NCI-H1694 (cell line): ENCODE measurements at places on chromosomes 1 and 21.

- no peak for DNase-seq
Measured at GRCh38 chr21:36254106-36254941, 65.7 kb upstream of the MORC3 start.

DNA sequence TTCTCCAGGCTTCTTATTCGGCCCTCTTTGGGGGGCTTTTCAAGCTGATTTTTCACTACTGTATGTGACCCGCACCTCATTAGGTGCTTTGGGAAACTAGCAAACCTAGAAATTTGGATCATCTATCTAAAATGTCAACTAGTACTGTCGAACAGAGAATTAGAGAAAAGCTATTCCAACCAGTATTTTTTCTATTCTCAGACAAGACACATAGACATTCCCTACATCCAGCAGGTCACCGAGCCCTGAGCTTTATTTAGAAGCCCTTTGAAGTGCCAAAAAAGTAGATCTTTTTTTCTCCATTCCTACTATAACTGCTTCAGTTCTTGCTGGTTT lies 310 bp upstream of the SSR2 start:
- DNase-seq: no peak

DNA sequence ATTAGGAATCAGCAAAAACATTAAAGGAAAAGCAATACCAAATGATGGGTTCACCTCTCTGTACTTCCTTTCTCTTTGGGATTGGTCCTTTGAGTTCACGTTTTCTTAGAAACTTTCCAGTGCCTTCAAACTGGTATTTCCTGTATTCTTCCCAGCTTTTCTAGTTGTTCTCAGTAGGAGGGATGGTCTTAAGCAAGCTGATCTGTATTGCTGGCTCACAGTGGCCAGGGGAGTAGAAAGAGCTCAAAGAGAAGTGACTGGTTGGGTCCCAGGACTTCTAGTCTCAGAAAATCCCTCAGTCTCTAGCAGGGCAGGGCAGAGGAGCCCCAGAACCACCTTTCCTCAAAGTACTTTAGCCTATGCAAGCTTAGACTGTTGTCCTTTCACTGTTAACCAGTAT lies 10.1 kb upstream of the USP24 start:
- DNase-seq: no peak

GRCh38 chr1:171455967-171456366 lies 29.4 kb upstream of the PRRC2C start:
- DNase-seq: no peak

- no peak for DNase-seq
Measured at GRCh38 chr1:202306535-202307345, 35.0 kb downstream of the UBE2T start.

DNA sequence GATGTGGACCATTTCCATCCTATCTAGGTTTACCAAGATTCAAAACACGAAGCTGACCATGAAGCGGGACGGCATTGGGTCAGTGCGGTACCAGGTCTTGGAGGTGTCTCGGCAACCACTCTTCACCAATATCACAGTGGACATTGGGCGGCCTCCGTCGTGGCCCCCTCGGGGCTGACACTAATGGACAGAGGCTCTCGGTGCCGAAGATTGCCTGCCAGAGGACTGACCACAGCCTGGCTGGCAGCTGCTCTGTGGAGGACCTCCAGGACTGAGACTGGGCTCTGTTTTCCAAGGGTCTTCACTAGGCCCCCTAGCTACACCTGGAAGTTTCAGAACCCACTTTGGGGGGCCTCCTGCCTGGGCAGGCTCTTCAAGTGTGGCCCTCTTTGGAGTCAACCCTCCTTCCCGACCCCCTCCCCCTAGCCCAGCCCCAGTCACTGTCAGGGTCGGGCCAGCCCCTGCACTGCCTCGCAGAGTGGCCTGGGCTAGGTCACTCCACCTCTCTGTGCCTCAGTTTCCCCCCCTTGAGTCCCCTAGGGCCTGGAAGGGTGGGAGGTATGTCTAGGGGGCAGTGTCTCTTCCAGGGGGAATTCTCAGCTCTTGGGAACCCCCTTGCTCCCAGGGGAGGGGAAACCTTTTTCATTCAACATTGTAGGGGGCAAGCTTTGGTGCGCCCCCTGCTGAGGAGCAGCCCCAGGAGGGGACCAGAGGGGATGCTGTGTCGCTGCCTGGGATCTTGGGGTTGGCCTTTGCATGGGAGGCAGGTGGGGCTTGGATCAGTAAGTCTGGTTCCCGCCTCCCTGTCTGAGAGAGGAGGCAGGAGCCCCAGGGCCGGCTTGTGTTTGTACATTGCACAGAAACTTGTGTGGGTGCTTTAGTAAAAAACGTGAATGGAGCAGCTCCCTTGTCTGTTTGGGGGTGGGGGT lies 864 bp upstream of the CCDC24 start:
- DNase-seq: no peak

DNA sequence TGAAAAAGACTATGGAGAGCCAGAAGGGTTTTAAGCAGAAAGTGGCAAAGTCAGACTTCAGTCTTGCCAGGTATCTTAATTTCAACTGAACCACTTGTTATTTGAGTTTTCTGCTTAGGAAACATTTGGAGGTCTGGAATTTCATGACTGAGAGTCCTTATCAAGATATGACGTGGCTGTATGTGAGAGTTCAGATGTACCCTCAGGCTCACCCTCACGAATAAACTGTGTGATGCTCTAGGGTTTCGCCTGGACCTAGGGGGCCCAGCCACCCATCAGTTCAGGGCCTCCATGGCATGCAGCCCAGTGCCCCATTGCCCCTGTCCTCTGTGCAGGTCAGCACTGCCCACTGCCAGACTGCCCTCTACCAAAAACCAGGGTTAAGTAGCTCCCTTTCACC lies 30.6 kb upstream of the TADA1 start:
- DNase-seq: no peak

DNA sequence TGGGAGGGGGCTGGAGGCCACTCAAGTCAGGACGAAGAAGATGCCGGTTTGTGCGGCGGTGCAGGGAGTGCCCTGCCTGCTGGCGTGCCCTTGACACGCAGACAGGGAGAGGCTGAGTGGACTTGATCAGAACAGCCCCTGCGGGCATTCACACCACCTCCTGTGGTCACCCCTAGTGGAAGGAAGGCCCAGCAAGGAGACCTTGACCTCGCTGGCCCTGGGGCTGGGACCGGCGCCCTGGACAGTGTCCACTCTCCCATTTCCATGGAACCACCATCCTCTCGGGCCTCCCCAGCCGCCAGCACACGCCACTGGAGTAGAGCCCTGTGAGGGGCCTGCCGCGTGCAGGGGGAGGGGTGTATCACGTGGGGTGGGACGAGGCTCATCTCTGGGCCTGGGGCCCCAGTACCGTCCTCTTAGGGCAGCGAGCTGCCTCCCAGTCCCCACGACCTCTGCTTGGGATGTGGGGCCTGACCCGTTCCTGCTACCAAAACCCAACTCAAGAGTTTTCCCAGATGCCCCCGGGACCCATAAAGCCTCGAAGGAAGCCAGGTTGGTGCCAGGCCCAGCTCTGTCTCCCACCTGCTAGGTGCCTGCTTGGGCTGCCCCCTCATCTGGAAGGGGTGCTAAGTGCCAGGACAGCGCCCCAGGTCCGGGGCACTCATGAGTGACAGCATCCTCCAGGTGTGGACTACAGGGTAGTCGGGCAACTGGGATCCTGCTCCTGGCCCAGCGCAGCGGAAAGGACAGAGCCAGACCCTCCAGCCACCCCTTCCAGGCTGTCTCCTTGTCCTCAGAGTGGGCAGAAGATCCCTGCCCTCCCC lies 62.8 kb downstream of the SLX9 start:
- no peak for DNase-seq

- no peak for DNase-seq
Measured at GRCh38 chr1:189036628-189037027, 1441.0 kb downstream of the BRINP3 start.

DNA sequence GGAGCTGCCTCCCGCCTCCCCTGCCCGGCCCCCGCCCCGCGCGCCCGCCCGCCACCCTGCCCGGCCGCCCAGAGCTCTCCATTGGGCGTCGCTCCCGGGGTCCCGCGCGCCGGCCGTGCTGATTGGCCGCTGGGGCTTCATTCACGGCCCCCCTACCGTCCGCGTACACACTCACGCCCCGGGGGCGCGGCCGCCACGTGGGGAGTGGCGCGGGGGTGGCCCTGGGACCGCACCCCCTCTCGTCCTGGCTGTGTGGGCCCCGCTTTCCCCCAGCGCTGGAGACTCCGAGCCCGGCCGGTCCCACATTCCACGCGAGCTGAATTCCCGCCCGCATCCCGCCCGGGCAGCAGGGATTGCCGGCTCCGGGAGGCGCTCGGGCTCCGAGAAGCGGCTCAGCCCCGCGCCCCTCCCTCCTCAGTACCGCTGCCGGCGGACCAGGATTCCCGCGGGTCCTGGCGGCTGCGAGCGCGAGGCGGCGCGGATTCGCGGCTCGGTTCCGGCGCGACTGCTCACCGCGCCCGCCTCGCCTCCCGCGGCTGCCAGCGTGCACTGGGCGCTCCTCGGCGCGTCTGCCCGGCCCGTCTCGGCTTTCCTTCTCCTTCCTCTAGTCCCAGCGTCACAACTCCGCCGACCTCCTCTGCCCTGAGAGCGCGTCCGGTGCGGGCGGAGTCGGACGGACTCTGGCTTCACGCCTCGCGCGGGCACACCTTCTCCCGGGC lies 450 bp upstream of the POU3F1 start:
- DNase-seq: no peak

DNA sequence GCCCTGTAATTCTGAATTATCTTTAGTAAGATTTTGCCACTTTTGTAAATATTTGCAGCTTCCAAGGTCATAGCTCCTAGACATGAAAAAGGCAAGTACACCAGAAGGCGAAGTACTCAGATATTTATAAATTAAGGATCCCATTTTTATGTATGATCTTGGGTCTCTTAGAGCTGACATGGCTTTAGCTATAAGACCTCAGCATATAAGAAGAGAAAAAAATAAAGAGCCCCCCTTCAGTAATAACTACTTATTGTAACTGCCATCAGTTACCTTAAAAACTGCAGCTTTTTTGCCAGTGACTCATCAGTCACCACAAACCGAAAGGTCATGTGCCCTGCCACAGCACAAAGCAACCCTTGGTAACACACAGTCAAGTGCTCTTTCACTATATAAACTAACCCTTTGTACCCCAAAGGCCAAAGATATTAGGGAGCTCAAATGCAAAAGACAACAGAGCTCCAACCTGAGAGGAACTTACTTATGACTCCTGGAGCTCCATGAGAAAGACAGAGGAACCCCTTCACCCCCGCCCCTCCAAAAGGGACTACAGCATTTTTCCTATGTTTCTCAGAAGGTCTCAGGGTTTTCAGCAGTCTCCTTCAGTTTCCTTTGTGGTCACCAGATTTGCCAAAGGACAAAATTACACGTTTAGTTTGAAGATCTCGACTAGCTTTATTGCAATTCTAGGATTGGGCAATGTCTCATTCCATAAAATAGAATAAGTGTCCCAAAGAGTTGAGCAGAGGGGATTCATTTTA lies 219.8 kb upstream of the DUSP10 start:
- DNase-seq: no peak

GRCh38 chr1:19809044-19809750 lies 5.9 kb downstream of the RNF186 start:
- DNase-seq: peak; percentile 75

GRCh38 chr1:228898582-228898992 lies 163.3 kb downstream of the RHOU start:
- no peak for DNase-seq

GRCh38 chr1:152442765-152443164 lies 28.7 kb upstream of the CRNN start:
- no peak for DNase-seq

DNA sequence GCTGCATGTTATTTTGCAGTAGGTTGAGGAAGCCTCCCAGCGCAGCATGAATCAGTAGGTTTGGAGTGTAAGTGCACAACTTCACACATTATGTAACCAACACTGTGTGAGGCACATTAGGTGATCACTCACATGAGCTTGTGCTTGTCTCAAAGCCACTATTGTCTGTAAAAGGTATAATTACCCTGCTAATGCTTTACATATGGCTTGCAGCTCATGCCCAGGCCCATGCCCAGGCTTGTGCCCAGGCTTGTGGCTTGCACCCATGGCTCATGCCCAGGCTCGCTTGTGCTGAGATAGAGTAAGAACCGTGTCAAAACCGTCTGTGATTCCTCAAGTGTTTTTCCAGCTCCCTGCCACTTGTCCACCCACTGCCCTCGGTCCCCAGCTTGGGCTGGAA lies 596.3 kb downstream of the LTN1 start:
- no peak for DNase-seq

DNA sequence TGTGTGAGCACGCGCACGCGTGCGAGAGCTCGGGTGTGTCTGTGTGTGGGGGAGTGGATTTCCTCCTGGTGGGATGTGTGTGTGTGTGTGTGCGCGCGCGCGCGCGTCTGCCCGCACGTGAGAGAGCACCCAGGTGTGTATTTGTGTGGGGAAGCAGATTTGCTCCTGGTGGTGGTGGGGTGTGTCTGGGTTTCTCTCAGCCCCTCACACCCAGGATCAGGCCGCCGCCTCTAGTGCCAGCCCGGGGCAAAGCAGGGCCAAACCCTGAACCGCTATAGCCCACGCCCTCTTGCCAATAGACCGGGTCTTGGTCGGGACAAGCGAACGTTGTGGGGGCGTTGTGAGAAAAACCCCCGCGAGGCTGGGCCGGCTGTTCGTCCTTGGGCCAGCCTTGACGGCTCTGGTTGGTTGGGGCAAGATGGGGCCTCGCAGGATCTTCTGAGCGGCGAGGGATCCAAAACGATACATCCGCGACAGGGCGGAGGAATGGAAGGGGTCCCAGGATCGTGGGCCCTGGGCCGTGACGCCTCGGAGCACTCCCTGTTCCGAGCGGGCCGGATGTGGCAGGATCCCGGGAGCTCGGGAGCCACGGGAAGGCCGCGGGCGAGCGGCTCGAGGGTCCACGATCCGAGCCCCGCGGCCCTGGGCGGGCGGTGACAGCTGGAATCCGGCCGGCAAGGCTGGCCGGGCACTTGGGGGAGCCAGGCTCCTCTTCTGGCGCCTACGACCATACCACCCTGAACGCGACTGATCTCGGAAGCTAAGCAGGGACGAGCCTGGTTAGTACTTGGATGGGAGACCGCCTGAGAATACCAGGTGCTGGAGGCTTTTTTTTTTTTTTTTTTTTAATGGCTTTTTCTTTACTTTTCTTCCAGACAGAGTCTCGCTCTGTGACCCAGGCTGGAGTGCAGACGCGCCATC lies 68.2 kb downstream of the RNF187 start:
- no peak for DNase-seq

DNA sequence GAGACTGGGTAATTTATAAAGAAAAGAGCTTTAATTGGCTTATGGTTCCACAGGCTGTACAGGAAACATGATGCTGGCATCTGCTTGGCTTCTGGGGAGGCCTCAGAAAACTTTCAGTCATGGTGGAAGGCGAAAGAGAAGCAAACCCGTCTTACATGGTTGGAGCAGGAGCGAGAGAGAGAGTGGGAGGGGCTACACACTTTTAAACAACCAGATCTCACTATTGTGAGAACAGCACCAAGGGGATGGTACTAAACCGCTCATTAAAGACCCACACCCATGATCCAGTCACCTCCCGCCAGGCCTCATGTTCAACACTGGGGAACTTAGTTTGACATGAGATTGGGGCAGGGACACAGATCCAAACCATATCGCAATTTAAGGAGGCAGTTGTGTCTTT lies 69.4 kb downstream of the PKN2 start:
- no peak for DNase-seq

GRCh38 chr1:91549041-91549735 lies 48.5 kb downstream of the CDC7 start:
- no peak for DNase-seq
